Stimulated activated CD4-positive, alpha-beta T cell treated with anti-CD3 and anti-CD28 coated beads, Interleukin-1b, Interleukin-23, amount 100 ng/mL, for 4 hours (primary cell): ENCODE measurements at places on chromosomes 6 and 20.

DNA sequence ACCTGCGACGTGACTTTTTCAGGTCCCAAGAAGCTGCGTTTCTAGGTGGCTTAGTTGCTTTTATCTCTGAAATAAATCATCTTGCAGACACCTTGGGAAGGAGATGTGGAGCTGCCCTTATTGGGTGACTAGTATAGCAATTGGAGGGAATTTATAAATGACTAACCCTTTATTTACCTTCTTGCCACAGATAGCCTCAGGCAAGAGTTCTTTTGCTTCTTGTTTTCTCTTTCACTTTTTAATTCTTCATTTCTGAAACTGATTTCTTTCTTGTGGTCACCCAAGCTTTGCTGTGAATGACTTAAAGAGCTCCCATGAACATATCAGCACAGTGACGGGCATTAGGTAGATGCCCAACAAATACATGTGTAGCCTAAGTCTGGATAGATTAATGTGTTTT lies 3.0 kb downstream of the ADGRF4 start:
- no peak for DNase-seq

- peak; percentile 19 for DNase-seq
These were observed 22.7 kb upstream of the TMEM181 start for GRCh38 chr6:158536891-158537798.

- no peak for DNase-seq
These were observed 26.3 kb downstream of the ITCH start for GRCh38 chr20:34389206-34389953.

DNA sequence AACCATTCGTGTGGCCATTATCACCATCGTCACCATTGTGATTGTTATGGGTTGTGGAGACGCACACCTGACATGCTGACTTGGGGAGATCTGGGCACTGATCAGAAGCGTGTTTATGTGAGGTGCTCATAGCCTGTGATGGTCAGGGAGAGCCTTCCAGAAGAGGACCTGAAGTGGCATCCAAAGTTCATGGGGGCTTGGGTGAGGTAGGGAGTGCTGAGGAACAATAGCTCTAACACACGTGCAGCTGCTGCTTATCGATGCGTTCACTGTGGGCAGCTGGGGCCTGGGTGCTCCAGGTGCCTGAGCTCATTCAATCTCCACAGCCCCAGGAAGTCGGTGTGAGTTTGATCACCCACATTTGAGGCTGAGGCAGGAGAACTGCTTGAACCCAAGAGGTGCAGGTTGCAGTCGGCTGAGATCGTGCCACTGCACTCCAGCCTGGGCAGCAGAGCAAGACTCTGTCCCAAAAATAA lies 227.3 kb downstream of the PREX1 start:
- no peak for DNase-seq

DNA sequence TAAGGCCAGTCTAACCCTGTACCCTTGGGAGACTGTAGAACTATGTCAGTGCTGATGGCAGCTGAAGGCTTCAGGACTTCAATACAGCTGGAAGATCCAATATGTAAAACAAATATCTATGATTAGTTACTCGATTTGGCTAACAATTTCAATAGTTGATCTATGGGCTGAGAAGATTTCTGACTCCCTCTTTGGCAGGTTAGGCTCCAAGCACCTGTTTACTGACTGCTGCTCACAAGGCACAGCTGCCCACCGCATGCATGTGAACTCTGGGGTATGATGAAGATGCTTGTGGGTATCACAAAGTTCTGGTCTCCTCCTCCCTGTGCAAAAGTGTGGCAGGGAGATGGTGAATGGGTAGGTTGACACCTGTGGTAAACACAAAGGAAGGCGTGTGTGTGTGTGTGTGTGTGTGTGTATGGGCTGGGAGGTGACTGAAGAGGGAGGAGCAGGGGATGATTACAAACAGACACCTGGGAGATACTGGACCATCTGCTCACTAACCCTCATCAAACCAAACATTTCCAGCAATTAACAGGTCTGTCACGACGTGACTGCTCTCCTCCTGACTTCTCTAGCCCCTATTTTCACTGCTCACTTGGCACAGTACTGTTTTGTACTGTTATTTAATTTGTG lies 18.1 kb downstream of the ELMO2 start:
- no peak for DNase-seq

DNA sequence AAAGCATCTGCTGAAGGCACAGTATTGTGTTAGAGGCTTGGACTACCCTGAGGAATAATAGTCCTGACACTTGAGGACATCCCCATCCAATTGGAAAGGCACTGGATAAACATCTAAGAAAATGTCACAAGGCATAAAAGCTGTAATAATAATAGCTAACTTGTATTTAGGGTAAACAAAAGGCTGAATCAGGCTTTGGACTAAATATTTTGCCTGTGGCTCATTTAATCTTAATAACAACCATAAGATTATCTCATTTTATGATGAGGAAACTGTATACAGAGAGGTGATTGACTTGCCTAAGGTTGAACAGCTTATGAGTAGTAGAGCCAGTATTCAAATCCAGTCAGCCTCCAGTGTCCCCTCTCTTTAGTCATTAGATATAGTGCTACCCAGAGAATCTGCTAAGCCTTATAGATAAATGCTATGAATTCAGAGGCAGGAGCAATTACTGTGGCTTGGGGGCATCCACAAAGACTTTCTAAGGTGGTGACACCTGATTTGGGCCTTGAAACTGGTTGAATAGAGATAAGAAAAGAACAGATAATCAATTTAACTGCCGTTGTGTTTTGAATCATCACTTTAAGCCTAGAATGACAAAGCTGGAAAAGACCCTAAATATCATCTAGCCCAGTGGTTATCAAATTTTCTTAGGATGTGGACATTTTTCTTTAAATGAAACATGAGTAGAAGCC lies 7.5 kb upstream of the ZSWIM1 start:
- no peak for DNase-seq

- no peak for DNase-seq
These were observed 360.9 kb downstream of the BCKDHB start for GRCh38 chr6:80467408-80467807.

DNA sequence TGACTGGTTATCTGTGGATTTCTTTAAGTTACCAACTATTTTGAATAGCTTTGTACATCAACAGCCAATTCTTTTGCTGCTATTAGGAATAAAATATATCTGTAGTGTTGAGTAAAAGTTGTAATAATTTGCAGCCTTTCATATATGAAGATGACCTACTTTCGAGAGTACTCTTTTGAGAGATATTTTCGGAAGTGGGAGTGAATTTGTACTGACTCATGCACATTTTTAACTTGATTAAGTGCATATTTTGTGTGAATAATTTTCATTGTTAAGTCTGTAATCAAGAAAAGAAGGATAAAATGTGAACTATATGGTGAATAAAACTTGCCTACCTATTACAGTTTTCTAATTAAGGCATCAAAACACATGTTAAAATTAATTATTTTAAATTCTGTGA lies 51.9 kb downstream of the L3MBTL3 start:
- DNase-seq, result no peak

DNA sequence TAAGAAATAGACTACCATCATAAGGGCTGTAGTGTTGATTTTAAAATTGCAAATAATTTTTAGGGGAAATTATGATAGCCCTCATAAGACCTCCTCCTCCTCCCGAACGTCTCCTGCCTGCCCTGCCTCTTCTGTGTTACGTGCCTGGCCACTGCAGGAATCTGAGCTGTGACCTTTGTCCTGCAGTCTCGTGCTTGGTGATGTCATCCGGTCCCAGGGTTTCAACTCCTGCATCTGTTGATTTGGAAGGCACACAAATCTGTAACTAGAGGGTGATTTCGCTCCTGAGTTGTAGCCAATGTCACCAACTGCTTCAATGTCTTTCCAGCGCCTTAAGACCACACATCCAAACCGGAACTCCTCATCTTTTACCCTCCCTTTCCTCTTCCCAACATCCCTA lies 163.2 kb downstream of the AIG1 start:
- DNase-seq, result no peak

DNA sequence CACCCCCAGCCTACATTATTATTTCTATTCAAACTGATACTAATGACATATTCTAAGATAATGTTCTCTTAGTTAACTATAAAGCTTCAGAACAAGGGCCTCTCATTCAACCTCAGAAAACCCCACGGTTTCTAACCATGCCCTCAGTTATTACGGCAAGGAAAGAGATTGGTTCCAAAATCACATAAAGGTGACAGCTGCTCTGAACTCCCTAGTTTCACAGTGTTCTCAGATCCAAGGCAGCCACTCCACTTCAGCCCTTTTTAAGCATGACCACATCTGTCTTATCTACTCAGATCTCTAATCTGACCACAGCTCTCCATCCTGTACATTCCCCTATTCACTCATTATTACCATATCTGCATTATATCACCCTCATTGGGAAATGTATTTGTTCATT lies 98.8 kb upstream of the CEP85L start:
- DNase-seq, result no peak

GRCh38 chr6:36204068-36204753 lies 7.7 kb downstream of the BRPF3 start:
- no peak for DNase-seq

DNA sequence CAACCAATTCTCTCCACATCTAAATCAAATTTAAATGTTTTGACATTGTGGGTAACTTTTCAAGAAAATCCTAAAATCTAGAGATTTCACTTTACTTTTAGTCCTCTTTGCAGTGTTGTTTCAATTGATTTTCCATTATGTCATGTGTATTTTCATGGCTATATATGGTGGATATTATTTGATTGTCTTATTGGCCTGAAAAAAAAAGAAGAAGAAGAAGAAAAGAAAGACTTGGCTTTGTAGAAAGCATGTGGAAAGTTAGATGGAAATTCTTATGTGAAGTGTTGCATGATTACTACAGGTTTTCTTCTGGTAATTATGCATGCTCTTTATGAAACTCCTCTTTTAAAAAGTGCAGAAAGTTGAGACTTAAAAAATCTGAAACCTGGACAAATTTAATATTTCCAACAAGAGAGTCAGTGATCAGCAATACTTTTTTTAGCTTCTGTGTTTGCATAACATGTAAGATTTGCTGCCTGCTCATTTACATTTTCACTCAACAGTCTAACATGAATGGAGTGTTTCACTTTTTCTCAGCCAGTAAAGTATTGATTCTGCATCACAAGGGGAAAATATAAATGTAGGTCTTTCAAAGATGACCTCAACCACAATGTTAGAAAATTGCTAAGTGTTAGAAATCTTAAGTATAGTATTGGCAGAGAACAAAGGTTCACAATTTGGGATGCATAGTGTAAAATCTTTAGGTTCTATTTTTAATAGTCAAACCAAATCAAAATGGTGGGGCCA lies 438.7 kb downstream of the BCKDHB start:
- no peak for DNase-seq

GRCh38 chr6:108596956-108597355 lies 36.2 kb downstream of the FOXO3 start:
- no peak for DNase-seq

DNA sequence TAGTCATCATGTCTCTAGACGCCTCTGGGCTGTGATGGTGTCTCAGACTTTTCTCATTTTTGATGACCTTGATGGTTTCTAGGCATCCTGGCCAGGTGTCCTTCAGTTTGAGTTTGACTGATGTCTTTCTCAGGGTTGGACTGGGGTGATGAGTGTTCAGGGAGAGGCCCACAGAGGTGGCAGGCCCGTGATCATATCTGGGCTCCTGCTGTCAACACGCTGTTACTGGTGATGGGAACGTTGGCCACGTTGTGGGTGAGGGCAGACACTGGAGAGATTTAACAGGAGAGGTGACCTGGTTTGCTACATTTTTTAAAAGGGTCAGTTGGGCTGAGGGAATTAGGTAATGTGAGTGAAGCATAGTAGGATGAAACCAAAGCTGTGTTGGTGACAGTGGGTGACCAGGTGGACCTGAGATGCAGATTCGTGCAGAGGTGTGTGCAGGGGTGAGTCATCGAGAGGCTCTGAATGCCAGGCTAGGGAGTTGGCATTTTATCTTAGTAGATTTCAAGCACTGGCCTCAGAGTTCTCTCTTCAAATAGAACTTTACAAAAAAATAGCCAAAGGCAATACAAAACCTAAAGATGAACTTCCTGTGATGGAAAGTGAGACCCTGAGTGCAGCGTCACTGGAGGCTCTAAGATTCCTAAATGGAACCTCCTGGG lies 174.1 kb downstream of the CDH26 start:
- DNase-seq, result no peak

GRCh38 chr20:35884541-35884865 lies 69.8 kb downstream of the SCAND1 start:
- no peak for DNase-seq

GRCh38 chr6:43215066-43215465 lies 14.2 kb downstream of the DNPH1 start:
- DNase-seq, result no peak

GRCh38 chr20:11366660-11367059 lies 551.0 kb upstream of the BTBD3 start:
- no peak for DNase-seq

DNA sequence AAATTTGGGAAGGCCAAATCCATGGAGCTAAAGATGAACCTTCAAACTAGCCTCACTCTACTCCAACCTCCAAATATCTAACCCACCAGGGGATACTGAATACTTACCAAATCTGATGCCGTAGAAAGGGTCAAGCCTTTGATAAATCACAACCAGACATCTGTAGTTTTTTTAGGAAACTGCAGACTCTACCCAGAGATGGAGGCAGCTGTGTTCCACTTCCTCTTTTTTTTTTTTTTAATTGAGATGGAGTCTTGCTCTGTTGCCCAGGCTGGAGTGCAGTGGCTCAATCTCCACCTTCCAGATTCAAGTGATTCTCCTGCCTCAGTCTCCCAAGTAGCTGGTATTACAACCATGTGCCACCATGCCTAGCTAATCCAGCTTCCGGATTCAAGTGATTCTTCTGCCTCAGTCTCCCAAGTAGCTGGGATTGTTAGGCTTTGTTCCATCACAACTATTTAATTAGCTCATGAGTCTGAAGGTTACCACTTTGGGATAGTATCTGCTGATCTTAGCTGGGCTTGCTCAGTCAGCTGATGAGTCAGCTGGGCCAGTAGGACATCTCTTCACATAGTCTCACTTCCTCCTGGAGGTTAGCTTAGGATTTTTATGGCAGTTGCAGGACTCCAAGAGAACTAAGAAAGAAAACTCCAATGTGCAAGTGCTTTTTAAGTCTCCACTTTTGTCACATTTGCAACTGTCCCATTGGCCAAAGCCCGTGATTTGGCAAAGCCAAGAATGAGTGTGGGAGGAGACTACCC lies 13.3 kb downstream of the FRK start:
- no peak for DNase-seq

- peak; percentile 35 for DNase-seq
These were observed 89.8 kb upstream of the PAX1 start for GRCh38 chr20:21615617-21616080.

- DNase-seq, result no peak
These were observed 772.1 kb upstream of the MAP3K7 start for GRCh38 chr6:91358986-91359385.
